Left lung (tissue), 14 donors: ENCODE measurements at places on chromosomes 13 and 19. TPM values are rescaled to one million over a fixed set of nuclear protein-coding genes. Genes with fewer than 3 reads are reported as not detected.

- DNase-seq, result no peak
These were observed 11.5 kb upstream of the OXGR1 start for GRCh38 chr13:97005625-97006262.

DNA sequence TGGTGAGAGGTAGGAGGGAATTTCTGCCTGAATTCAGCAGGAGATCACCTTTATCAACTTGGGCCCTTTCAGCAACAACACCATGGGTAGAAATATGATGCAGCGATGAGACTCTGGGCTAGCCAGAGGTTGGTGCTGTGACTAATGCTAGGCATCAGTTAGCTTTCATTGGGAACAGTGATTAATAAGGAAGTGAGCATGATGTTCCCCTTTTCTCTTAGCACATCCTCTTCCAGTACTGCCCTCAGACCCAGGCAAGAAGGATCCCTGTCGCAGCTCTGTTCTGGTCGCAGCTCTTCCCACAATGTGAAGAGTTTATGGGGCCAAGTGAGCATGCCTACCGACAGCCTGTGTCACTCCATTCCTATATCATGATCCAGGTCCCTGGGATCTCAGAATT, 100.5 kb downstream of the FLT1 start:
- no peak for DNase-seq

CPB2 gene
- 5.1 TPM for total RNA-seq

DNA sequence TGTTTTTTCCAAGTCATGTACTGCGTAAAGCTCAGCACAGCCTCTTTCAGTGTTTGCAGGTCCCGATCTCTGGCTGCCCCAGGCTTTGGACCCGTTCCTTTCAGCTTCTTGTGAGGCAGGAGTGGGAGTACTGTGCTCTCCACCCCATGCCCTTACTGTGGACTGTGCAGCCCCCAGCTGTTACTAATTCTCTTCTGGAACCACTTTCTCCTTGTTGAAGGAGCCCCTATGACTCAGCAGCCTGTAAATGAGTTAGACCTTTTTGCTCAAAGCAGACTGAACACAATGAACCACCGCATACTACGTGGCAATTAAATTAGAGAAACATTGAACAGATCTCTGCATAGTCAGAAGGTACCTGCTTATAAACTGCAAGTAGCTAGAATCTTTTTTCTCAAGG, 39.0 kb downstream of the SERTM1 start:
- DNase-seq, result no peak

DNA sequence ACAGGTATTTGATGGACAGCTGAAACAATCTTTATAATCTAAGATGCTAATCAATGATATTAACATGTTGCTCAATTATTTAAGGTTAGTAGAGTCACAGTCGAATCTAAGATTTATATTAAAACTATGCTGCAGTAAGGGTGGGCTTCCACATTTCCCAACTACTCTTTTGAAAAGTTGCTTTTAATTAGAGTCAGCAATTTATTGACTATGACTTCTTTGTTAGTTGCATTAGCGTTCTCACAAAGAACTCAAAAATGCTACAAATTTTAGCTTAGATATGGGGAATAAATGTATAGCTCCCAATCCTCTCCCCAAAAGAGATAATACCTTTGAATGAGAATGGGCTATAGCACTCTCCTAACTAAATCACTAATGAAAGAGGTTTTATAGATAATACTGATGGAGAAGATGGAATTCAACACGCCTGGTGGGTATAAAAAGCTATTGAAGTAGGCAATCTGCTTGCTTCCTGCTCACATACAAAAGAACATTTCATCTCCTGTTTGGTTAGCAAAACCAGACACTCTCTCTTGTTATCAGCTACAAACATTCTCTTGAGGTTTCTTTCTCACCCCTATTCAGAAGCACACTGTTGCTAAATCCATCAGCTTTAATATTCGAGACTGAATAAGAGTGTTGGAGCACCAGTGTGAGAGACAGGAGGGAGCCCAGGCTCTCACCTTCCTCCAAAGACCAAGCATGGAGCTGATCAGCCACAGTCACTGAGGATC, 2.4 kb upstream of the FLT1 start:
- no peak for DNase-seq

LDLR gene
- 310 TPM for total RNA-seq
